ENCODE measurements at places on chromosomes 6 and 20.

GRCh38 chr6:110810896-110811586, 4.2 kb downstream of the CDK19 start:
- no peak for DNase-seq

GRCh38 chr6:157096105-157096504, 227.2 kb downstream of the TMEM242 start:
- no peak for DNase-seq

- no peak for DNase-seq
Measured at GRCh38 chr6:26269531-26270485, 95.2 kb upstream of the BTN3A2 start.

DNA sequence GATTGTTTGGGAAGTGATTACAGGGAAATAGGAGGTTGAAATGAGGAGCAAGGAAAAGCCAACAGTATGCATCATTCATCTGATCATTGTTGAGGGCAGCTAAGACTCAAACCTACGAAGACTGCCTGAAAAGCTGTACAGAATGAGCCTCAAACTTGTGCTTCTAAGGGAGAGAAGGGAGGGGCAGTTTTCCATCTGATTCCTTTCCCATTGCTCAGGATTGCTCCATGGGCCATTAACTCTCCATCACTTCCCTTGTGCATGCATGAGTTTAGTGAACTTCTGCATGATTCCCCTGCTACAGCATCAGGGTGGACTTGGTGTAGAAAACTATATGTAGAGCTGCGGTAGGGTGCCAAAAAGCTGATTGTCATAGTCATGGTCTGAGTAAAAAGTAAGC, 742.7 kb upstream of the SLC35B3 start:
- DNase-seq, result no peak

GRCh38 chr20:44020406-44021148, 105.9 kb downstream of the TOX2 start:
- no peak for DNase-seq

GRCh38 chr6:141540207-141540606, 592.5 kb upstream of the GJE1 start:
- no peak for DNase-seq

DNA sequence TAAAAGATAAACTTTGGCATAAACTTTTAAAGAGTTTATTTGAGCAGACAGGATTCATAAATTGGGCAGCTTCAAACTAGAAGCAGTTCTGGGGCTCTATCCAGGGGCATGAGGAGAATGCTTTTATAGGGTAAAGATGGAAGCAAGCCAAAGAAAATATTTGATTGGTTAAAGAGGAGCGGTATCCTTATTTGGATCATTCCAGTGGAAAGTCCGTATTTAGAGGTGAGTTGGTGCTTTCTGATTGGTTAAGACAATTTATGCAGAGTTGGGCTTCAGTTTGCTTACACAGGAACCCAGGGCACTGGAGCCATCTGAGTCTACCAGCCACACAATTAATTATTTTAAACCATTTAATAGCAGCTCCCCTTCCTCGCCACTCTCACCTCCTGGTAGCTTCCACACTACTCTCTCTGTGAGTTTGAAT, 37.9 kb upstream of the RNF217 start:
- DNase-seq, result no peak

GRCh38 chr6:153758516-153758915, 280.5 kb upstream of the OPRM1 start:
- peak; percentile 30 for DNase-seq

GRCh38 chr6:3152689-3153088, 4.7 kb downstream of the TUBB2A start:
- no peak for DNase-seq

DNA sequence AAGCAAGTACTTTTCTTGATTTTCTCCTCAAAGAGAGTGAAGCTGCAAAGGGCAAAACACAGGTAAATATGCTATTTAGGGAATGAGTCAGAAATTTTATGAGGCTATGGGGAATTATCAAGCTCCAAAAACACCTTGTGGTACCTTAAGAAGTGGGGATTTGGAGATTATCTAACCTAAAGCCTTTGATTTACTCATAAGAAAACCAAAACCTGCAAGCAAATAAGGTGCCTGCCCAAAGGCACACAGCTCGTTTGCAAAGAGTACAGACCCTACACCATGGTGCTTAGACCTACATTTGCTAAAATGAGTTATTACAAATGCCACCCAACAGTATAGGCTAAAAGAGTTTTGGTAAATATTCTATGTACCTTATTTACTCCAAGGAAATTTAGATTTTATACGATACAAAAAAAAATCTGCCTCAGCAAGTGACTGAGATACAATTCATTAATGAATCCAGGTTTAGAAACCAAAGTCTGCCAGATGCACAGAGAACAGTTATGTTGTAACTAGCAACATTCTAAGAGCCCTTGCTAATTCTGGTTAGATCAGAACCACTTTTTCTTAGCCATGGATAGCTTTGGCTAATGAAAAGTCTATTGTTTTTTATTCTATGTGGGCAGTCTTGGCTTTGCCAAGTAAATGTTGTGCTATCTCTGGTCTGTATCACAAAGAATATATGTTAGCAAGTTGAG, 101.5 kb downstream of the KHDC1L start:
- DNase-seq, result no peak

DNA sequence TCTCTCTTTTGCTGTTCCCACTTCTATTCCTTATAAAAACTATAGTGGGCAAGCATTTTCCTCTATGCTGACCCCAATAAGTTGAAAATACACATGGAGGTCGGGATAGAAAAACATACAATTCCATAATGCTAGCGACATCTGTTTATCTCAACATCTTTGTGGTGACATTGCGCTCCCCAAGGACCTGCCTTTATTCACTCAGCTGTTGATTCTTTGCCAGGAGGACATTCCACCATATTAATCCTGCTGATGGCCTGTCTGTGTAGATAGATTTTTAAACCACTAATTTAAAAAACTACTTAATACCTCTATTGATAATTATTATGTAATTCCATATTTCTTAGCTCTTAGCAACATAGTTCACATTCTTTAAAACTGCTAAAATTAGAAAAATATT, 555.3 kb upstream of the MAP3K7 start:
- no peak for DNase-seq

- no peak for DNase-seq
Measured at GRCh38 chr6:113741651-113742050, 115.5 kb upstream of the MARCKS start.

GRCh38 chr6:7050004-7050403, 57.8 kb upstream of the RREB1 start:
- DNase-seq, result no peak

GRCh38 chr6:135159531-135159930, 21.6 kb upstream of the MYB start:
- DNase-seq, result no peak

- DNase-seq, result no peak
Measured at GRCh38 chr6:122423734-122424133, 24.3 kb downstream of the HSF2 start.

- no peak for DNase-seq
Measured at GRCh38 chr6:99789767-99790166, 183.1 kb downstream of the PRDM13 start.

GRCh38 chr20:10848810-10849370, 175.1 kb upstream of the JAG1 start:
- DNase-seq, result no peak

DNA sequence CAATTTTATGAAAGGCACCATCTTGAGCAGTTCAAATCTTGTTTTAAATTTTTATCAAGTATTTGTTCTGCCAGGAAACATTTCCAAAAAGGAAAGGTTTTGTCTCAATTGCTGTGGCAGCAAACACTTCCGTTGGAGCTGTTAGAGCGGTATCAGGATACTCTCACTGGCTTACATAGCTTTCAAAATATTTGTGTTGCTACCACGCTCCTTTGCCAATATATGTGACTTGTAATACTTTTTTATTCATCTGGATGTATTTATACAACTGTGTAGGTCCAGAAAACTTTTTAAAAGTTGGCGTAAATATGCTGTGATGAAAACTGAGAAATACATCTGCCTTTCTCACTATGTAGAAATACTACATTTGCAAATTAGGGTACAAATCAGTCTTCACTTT, 37.8 kb upstream of the NHSL1 start:
- DNase-seq, result no peak

DNA sequence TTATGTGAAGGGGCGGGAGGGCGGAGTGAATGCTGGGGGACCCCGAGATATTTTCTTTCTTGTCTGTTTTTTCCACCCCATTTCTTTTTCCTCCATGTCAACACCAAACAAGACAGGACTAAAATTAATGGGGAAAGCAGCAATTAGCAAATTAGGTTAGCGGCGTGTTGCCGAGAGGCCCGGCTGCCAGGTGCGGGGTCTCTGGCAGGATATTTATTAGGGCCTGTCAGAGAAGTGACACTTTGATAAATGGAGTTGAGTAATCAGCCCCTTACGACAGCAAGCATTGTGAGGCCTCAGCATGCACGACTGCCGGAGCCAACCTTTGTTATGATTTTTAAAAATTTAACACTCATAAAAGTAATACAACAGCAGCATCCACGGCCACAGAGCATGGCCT, 193.8 kb downstream of the DHX35 start:
- no peak for DNase-seq

- no peak for DNase-seq
Measured at GRCh38 chr6:4698901-4699659, 77.1 kb upstream of the CDYL start.

DNA sequence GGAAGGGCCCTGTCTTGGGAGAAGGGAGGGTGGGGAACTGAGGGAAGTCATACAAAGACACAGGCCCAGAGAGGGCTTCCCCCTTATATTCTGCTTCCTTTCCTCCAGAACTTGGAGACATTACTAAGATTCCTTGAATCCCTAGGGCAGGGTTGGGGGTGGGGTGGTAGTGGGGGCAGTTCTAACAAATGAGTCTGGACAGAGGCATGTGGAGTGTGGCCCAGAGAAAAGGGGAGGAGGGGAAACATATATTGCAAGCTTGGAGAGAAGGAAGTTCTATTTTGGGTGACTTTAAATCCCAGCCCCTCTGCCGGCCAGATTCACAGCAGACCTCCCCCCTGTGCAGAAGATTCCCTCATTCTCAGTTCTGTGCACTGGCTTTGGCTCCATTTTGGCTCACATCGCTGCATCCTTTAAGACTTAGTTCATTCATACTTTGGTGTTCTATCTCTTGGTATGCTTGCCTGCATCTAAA, 43.7 kb downstream of the DAAM2 start:
- DNase-seq, result no peak

- DNase-seq, result no peak
Measured at GRCh38 chr20:47303736-47304135, 52.8 kb downstream of the ZMYND8 start.

Measured in glutamatergic neuron (in vitro differentiated cells).